DMS 273 treated with DMSO at 0.1 percent for 48 hours (cell line): ENCODE measurements at places on chromosomes 3 and 15.

GRCh38 chr15:48324949-48325348 is 6.3 kb upstream of the DUT start:
- DNase-seq = no peak

DNA sequence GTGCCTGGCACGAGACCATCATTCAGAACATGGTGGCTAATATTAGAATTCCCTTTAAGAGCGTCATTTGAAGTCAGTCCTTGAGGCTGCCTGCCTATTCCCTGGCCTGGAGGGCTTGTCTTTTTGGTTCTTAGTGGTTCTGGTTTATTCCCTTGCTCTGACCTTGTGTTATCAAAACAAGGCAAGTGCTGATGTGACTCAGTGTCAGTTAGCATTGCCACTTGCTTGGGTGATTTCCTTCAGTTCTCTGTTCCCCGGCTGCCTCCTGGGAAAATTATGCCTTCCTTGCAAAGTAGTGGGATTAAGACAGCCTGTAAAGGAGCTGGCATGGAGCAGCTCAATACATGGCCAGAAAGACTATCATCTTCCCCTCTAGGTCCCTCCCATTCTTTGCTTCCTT is 64.6 kb downstream of the EDEM1 start:
- DNase-seq = no peak

DNA sequence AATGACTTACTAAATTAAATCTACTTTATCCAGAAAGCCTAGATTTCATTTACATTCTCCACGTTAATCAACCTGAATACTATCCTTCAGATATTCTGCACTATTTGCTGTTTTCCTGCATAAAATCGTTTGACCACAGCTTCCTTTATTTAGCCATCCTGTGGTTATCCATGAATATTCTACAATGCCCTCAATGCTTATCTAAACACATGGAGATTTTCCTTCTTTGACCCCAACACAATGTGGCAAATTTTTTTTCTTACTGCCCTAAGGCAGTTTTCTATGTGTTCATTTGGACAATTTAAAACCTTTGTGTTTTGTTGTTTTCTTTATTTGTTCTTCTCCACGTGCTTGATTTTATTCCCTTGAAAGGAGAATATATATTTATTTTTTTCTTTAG is 495.5 kb upstream of the ROBO1 start:
- DNase-seq = no peak

- no peak for DNase-seq
Measured at GRCh38 chr15:89356634-89357298, 22.1 kb upstream of the POLG start.

DNA sequence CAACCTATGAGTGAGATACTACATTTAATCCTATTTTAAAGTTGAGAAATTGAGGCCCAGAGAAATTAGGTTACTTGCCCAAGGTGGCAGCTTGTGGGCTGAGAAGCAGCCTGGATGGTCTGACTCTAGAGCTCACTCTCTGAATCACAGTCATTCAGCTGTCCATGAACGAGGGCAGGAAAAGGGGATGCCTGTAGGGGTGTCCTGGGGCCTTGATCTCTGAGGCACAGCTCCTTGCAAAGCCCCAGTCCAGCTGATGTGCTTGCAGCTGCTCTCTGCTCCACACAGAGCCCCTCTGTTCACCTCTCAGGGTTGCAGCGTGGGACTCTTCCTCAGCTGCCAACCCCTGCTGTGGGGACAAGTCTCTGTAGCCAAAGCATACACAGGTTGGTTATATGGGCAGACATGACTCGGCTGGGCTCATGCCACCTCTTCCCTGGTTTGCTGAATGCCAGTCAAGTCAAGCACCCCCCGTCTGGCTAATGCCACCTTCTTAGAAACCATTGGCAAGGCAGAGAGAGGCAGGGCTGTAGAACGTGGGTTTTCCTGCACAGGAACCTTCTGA is 56.8 kb downstream of the GASK1A start:
- DNase-seq = no peak

- no peak for DNase-seq
Measured at GRCh38 chr3:62703451-62704167, 171.6 kb downstream of the CADPS start.

DNA sequence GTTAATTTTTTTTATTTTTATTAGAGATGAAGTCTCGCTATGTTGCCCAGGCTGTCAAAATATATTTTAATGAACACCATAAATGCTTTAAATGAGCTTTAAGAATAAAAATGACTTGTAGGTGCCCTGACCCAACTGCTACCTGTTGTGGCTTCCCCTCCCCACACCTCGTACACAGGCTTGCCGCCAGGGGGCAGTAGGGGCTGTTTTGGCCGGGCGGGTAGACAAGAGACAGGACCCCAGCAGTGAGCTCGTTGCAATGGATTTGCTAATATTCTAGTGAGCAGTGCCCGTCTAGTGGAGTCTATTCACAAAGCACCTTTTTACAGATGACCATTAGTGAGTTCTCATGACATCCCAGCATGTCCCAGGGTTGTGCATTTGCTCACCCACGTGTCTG is 418.1 kb downstream of the OCA2 start:
- DNase-seq = no peak

DNA sequence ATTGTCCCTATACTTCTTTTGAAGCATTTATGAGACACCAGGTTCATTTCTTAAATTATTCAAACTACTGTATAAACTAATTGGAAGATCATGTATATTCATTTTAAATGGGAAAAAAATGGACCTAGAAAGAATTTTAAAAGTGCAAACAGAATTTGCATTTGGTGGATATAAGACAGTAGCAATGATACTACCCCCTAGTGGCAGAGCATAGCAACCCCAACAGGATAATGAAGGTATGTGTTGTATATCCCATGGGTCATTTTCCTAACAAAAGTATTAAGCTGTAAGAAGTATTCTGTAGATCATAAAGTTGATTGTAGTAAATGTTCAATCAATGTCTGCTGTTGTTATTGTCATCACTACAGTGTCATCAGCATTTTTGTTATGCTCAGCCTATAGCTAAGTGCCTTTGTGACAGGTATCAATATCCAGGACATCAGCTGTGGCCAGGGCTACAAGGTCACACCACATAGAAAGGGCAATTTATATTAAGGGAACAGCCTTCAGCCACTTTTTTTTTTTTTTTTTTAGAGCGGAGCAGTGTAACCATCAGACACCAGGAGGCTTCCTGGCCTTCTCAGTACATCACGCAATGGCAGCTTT is 175.8 kb downstream of the FOXB1 start:
- no peak for DNase-seq

GRCh38 chr15:63004211-63004610 is 38.3 kb upstream of the TPM1 start:
- DNase-seq = no peak

GRCh38 chr3:59150039-59150438 is 100.2 kb upstream of the CFAP20DC start:
- DNase-seq = no peak

DNA sequence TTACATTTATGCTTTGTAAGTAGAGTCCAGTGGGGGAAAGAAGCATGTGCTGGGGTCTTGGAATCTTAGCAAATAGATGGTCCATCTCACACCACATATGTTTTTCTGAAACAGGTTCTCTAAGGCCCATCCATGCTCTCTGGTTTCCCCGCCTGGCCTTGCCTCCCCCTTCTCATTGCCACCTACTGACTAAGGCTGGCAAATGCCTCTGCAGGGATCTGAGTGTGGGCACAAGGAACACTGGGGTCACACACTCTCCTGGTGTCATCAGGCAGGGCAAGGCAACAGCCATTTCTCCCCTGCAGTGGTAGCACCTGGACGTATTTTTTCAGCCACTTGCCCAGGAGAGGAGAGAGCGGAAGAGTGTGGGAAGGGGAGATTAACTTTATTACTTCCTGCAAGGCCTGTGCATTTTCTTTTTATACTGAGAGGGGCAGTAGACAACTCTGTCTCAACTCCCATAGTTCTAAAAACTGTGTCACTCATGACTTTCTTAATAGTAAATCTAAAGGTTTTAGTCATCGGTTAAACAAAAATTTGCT is 804.2 kb upstream of the NECTIN3 start:
- no peak for DNase-seq
